ENCODE measurements at places on chromosomes 2 and 18.

- no peak for DNase-seq
Observed at GRCh38 chr2:79292958-79293315, 133.4 kb upstream of the REG3A start.

- no peak for DNase-seq
Observed at GRCh38 chr2:64111426-64111825, 32.8 kb downstream of the PELI1 start.

DNA sequence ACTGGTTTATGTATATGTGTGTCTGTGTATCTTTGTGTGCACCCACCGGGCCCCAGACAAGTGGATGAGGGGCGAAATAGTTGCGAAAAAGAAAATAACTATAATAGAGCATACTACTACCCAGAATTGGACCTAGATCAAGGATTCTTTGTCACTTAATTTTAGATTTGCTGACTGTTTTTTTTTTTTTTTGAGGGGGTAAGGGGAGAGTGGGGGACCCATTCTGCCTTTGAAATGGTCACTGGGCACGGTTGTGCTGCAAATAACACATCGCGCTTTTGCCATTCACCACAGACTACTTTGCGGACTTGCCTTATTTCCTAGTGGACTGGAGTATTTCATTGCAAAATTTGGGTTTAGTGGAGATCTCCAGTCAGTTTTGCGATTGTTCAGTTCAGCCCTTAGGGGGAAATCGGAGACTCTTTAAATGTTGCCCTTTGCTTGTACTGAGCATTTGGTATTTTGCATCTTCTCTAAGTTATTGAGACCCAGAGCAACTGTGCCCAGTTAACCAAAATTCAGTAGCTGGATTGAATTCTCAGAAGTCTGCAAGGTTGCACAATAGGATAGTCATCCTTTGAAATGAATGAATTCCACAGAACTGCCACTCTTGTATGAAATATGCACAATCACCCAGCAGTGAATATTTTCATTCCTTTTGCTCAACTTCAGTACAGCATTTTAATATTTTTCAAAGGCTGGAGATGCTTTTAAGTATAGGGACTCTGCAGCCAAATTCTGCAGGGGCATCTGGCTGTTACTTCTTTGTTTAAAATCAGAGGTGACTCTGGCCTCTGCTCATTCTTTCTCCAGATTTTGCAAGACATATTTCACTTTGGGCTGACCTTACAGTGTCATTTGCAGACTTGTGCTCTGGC lies 2.9 kb downstream of the TRIB2 start:
- no peak for DNase-seq

DNA sequence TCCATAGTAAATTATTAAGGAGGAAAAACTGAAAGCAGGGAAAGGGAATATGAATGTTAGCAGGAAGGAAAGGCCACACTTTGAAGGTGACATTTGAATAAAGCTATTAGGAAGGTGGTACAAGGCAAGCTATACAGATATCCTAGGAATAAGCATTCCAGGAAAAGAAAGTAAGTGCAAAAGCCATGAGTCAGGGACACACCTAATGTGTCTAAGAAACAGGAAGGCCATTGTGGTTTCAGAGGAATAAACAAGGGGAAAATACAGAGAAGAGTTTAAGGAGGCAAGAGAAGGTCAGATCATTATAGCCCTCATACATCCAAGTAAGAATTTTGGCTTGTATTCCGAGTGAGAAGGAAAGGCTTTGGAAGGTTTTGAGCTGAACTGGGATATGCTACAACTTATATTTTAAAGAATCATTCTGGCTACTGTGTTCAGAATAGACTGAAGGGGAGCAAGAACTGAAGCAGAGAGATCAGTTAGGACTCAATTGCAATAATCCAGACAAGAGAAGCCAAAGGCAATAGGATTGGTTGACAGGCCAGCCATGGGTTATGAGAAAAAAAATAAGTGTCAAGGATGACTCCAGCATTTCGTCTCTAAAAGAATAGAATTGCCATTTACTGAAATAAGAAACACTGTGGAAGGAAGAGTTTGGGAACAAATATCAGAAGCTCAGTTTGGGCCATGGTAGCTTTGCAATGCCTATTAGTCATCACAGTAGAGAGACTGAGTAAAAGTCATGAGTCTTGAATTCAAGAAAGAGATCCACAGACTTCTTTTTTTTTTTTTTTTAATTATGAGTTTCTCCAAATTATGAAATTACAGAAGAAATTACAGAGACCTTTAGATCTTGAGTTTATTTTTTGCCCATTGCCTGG lies 11.3 kb downstream of the RAD51AP2 start:
- DNase-seq = no peak

DNA sequence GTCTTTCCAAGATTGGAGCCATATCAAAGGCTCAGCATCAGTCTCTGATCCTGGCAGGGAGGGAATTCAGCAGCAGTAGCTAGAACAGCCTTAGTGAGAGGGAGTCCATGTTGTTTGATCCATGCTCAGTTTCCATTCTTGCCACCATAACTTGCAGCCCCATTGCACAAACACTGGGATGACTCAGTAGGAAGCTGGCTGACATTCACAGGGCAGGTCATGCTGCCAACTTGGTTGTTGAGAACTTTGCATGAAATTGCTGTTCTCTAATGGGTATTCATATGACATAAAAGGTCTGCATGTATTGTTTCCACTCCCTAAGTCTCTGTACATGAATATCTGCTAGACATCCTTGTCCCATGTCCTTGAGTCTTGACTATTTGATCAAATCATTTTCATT lies 29.9 kb upstream of the STAT4 start:
- DNase-seq = no peak

DNA sequence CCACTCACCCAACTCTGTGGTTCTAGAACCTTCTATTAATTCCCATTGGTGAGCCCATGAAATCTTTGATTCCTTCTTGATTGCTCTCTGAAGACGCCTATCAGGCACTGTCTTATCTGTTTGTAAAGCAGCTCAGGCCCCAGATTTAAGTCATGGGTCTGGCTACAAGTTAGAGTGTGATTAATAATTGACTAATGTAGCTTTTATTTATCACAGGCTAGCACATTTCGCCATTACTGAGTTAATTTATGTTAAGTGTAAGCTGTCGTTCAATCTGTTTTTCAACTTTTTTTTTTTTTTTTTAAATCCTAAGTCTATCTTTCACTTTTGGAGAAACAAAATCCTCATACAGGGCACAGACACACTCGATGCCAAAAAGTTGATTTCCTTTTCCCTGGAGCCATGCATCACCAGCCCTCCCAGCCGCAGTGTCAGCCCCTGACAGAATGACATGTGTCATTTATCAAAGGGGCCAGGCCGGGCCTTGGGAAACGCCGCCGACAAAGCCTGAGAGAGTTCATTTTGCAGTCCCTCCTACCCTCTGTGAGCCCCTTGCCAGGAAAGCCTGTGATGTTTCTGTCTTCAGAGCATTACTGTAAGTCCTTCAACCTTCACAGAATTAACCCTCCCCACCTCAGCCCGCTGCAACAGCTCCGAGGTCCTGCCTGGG lies 15.8 kb downstream of the TSHZ1 start:
- no peak for DNase-seq

DNA sequence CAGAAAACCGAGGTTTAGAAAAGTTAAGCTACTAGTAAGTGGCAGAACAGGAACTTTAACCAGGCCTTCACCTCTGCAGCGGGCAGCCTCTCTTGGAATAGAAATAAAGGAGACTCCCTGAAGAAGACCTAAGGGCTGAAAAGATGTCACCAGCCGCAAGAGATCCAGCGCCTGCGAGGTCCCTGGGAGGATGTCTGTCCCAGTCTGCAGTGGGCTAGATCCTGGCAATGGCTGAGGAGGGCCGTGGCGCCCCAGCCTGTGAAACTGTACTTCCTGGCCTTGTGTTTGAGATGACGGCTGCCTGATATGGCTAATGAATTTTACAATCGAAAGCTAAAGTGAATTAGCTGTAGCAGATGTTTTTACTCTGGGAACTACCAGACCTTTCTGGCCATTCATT lies 300.6 kb upstream of the SALL3 start:
- DNase-seq = no peak

DNA sequence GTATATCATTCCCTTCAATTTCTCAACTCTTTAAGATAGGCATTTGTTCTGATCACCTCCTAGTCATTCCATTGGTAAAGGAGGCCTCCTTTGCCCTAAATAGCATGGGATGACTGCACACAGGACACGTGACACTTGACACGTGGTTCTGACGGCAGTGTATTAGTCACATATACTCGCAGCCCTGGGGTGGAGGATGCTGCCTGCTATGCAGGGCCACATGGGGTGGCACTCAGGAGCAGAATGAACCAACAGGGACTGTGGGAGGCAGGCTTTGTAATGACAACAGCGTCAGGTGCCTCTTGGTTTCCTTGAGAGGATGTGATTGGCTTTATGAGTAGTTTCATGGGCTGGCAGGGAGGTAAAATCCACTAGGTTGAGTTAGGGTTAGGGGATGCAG lies 9.3 kb upstream of the KCNS3 start:
- no peak for DNase-seq

DNA sequence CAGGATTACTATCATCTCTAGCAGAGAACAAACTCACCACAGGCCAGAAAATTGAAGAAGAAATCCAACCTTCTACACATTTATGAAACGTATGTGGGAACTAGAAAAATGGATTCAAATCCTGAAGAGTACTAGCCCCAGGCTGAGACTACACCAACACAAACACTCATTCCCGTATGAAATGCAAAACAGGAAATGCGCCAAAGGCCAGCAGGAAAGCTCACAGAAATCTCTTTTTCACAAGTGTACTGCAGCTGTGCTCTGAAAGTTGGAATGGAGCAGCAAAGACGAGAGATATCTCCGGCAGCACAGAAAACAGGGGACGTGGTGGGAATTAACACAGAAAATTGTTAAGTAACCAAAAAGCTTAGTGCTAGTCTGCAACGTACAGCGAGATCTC lies 913.5 kb downstream of the TDRD15 start:
- no peak for DNase-seq

DNA sequence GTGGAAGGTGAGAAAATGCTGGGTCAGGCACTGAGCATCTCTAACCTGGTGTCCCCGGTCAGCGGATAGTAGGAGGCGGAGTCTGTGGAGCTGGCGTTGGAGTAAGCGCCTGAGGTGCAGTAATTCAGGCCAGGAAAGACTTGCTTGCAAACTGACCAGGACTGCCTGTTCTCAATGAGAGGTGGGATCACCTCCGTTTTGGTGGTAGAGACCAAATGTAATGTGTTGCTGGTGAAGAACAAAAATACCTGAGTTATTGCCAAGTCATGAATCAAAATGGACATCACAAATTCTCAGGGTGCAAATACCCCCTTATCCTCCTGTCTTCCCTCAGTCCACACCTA lies 24.2 kb downstream of the APOB start:
- DNase-seq = no peak

DNA sequence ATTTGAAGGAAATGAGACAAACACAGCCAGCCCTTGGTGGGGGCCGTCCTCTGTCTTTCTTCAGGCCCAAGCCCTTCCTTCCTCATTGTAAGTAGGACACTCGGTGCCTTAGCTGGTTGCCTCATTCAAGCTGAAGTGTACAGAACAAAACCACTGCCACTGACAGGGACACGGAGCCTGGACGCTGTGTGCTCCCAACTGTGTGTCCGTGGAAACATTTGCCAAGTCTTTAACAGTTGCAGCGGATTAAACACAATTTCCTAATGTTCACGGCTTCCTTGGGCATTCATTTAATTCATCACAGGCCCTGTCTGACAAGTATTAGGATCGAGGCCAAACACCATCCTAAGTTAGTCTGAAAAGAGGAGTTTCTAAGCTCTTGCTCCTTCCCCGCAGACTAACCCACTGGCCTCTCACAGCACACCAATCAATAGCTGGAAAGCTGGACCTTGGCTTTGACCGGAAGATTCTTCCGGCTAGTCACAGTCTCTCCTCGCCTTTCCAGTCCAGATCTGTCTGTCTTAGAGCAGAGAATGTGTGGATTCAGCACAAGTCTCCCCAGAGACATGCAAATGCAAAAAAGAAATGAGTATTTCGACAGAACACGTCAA lies 68.7 kb upstream of the ACSL3 start:
- no peak for DNase-seq

DNA sequence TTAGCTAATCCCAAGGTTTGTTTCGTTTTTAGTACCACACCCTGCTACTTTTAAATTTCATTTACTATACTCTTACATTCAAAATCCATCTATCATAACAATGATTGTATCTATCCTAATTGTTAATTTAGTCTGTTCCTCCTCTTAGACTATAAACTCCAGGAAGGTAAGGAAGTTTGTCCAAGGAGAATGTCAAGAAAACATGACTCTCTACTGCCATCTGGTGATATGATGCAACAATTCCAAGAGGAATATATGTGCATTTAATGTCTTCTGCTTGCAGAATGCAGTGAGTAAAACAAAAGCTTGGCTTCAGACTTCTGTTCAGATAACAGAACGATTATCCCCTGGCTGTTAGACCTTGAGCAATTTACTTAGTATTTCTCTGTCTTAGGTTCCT lies 1267.1 kb downstream of the LRP1B start:
- DNase-seq = peak; percentile 44
